Hepatic stellate cell (primary cell): ENCODE measurements at places on chromosomes 4 and X.

- no peak for DNase-seq
These were observed 51.1 kb downstream of the UGT2B7 start for GRCh38 chr4:69147334-69147733.

GRCh38 chrX:1727531-1728027 is 112.7 kb downstream of the ASMT start:
- no peak for DNase-seq

GRCh38 chrX:86887341-86887740 is 630.3 kb upstream of the KLHL4 start:
- DNase-seq, result no peak

GRCh38 chr4:154506253-154506652 is 14.7 kb upstream of the DCHS2 start:
- DNase-seq, result no peak

GRCh38 chr4:38004062-38004461 is 43.9 kb downstream of the PTTG2 start:
- peak; percentile 63 for DNase-seq

DNA sequence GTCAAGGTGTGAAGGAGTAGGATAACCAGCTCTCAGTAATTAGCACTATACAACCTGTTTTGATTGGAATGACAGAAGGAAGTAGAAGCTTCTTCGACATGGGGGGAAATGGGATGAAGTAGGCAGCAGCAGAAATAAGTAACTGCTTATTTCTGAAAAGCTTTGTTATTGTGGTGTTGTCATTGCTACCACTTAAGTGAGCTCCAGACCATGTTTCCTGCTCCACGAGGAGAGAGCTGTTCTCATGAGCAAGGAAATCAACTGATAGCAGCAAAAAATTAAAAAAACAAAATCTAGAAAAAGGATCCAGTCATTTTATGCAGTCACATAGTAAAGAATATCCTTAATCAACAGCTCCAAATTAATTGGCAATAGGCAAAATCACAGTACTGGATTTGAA is 106.1 kb upstream of the TLL1 start:
- no peak for DNase-seq

- DNase-seq, result no peak
These were observed 25.1 kb downstream of the DCAF12L2 start for GRCh38 chrX:126141014-126141413.

DNA sequence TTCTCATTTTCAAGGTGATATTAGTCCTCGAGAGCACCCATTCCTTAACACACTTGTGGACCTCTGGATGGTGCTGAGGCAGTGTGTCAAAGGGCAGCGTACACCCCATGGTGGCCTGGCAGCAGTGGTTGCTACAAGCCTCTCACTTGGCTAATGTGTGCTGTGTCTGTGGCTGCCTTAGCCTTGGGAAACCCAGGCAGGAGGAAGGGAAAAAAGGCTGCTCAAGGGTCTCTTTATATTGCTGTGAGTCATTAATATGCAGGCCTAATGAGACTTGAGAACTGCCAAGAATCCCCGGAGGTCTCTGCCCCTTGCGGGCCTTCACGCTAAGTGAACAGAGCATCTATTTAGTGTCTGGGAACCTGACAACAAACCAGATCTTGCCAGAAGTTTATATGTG is 7.0 kb downstream of the PCDH10 start:
- no peak for DNase-seq

DNA sequence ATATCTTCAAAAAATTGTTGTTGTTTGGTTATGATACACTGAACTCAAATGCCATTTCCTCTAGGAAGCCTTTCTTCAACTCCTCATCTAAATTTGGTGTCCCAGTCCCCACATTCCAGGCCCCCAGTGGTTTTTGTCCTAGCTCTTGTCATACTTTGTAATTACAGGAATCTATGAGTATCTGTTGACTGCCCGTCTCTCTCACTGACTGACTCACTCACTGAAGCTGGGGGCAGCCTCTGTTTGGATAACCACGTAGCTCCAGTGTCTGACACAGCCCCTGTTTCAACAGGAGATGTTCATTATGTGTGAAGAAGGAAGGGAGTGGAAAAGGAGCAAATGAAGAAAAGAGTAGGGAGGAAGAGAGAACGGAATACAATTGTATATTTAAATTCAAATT is 284.1 kb upstream of the TENM3 start:
- DNase-seq, result peak; percentile 27

DNA sequence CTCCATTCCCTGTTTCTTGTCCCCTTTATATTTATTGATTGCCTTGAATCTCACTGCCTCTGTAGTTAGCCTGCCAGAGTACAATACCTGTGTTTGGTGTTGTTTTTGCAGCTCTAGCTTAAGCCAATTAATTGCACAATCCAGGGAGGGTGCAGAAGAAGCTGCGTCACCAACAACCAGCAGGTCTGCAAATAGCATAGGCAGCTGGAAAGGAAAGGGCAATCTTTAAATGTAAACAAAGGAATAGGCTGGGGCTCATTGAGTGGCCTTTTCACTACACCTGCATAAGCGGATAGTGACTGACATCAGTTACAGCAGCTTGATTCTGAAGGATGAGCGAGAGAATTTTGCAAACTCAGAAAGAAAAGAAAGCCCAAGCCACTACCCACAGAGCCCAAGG is 106.8 kb upstream of the RAI2 start:
- no peak for DNase-seq

- peak; percentile 41 for DNase-seq
These were observed 82.4 kb upstream of the MTM1 start for GRCh38 chrX:150486011-150486410.

DNA sequence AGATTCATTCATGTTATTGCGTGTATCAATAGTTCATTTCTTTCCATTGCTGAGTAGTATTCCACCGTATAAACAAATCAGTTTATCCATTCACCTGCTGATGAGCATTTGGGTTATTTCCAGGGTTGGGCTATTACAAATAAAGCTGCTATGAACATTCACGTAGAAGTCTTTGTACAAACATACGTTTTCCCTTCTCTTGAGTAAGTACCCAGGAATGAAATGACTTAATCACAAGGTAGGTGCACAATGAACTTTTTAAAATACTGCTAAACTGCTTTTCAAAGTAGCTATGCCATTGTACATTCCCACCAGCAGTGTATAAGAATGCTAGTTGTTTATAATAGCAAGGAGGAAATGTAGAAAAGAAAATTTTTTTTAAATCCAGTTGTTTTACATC is 35.9 kb downstream of the SYTL4 start:
- no peak for DNase-seq

GRCh38 chr4:186760576-186760975 is 36.9 kb upstream of the FAT1 start:
- DNase-seq, result peak; percentile 52

GRCh38 chrX:149515954-149516602 is 11.0 kb upstream of the IDS start:
- DNase-seq, result no peak

DNA sequence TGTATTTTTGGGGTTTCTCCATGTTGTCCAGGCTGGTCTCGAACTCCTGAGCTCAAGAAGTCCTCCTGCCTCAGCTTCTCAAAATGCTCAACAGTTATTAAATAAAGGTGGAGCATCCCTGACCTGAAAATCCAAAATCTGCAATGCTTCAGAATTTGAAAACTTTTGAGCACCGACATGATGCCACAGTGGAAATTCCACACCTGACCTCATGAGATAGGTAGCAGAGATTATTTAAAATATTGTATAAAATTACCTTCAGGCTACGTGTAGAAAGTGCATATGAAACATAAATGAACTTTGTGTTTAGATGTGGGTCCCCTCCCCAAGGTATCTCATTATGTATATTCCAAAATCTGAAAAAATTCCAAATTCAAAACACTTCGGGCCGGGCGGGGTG is 42.7 kb upstream of the PDGFRA start:
- no peak for DNase-seq

DNA sequence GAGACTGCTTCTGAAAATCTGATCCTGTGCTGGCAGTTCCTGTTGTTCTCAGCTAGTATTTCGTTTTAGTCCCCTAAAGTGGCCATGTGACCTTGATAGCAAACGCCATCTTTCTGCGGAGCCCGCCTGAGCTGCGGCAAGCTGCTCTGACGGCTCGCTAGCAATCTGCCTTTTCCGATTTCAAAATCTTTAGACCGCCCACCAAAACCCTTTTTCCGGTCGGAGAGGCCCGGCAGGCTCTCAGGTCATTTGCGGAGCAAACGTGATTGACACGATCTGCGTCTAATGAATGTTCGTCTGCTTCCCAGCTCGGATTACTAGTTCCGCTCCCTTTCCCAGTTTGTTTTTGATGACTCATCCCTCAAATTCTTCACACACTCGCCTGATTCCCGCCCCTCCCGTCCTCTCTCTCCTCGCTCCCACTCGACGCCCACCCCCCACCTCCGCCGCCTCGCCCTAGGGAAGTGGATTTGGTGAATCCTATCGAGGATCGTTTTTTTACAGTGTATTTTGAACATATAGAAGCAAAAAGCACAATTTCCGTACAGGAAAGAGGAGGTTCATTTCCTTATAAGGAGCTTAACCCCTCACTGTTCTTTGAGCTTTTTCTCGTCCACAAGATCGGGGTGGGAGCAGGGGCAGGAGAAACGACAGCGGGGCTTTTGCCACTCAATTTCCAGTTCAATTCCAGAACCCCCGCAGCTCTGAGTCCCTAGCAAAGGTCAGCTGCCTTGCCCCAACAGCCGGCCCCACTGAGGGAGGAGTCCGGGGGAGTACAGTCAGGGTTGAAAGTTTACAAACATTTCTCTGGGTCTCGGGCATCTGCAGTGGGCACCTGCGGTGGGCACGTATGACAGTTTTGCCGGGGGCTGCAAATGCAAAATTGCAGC is 37.5 kb downstream of the NLGN3 start:
- DNase-seq, result peak; percentile 78

GRCh38 chr4:10581022-10581421 is 103.5 kb downstream of the CLNK start:
- DNase-seq, result no peak

DNA sequence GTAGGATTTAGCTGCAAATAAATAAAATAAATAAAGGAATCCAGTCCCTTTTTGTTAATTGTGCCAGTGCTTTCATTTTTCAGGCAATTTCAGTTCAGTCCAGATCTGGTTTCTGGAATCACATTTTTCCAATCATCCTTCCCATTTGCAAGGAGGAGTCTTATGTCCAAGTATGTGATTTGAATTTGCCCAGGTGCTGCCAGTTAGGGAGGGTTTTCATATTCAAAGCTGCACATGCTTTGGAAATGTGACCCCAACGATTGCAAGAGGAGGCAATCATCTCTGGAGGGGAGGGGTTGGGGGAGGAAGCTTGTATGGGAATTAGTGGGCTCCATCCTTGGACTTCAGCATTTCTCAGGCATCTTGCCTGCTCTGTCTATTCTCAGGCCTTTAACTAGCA is 4.4 kb downstream of the PLAC1 start:
- DNase-seq, result no peak
